Tongue (tissue), 3 donors: ENCODE measurements at places on chromosomes 1 and 21. TPM values are rescaled to one million over a fixed set of nuclear protein-coding genes. Genes with fewer than 3 reads are reported as not detected.

EIF3I gene
- total RNA-seq, result 145 TPM

IFI44 gene
- 14.7 TPM for total RNA-seq

TNFRSF18 gene
- 3.0 TPM for total RNA-seq

PLPPR5 gene
- 2.2 TPM for total RNA-seq

BSND gene
- not detected for total RNA-seq

RORC gene
- 13.7 TPM for total RNA-seq

GBP4 gene
- 4.1 TPM for total RNA-seq

KCND3 gene
- total RNA-seq, result 2.6 TPM

CYP4Z1 gene
- total RNA-seq, result not detected

OPRD1 gene
- 0.72 TPM for total RNA-seq

LORICRIN gene
- not detected for total RNA-seq

GPR25 gene
- total RNA-seq, result not detected

GRCh38 chr1:110048923-110049601, 14.6 kb downstream of the STRIP1 start:
- DNase-seq, result no peak

DNA sequence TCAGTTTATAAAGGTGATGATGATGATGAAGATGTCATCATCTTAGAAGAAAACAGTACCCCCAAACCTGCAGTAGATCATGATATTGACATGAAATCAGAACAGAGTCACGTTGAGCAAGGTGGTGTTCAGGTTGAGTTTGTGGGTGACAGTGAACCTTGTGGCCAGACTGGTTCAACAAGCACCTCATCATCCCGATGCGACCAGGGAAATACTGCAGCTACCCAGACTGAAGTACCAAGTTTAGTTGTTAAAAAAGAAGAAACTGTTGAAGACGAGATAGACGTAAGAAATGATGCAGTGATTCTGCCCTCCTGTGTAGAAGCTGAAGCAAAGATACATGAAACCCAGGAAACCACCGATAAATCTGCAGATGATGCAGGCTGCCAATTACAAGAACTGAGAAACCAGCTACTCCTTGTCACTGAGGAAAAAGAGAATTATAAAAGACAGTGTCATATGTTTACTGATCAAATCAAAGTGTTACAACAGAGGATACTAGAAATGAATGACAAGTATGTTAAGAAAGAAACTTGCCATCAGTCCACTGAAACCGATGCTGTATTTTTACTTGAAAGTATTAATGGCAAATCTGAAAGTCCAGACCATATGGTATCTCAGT, 16.0 kb upstream of the CHAF1B start:
- no peak for DNase-seq

DNA sequence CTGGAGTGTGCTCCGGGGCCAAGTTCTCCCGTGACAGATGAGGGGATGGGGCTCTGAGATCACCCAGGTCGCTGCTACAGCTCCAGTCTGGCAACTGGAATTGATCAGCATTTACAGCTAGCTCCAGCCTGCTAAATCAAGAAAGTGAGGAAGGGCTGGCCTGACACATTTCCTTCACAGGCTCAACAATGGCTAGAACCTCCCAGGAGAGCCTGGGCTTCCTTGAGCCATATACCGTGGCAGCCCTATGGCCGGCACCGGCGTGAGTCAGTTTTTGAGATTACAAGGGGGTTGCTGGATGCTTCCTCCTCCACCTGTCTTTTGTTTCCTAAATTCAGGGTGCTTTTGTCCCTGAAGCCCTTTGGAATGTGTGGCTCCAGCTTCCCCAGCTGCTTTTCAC, 104.2 kb downstream of the ETS2 start:
- no peak for DNase-seq

DNA sequence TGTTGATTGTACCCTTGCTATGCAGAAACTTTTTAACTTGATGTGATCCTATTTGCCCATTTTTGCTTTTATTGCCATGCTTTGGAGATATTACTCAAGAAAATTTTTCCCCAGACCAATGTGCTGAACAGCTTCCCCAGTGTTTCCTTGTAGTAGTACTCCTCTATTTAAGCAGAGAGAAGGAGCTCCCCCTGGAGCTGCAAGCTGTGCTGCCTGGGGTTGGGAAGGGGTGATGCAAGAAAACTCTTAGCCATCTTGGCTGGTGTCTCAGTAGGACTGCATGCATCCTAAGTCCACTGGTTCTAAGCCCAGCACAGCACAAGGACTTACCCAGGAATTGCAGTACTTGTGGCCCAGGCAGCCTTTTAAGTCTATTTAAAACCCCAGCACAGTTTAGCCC, 121.6 kb downstream of the NTMT2 start:
- no peak for DNase-seq

- peak; percentile 49 for DNase-seq
Observed at GRCh38 chr1:9069326-9070100, at the start of gene SLC2A5. TSS of gene SLC2A5 (minus strand) at chr1:9069635. CDS start at chr1:9069536, 99 bp downstream.

GRCh38 chr1:59142311-59143132, 154.4 kb upstream of the FGGY start:
- DNase-seq, result no peak

GRCh38 chr1:220579317-220579716, 51.4 kb downstream of the MARK1 start:
- DNase-seq, result no peak

GRCh38 chr21:24939291-24939690, 668.0 kb downstream of the MRPL39 start:
- DNase-seq, result peak; percentile 47

GRCh38 chr1:110734133-110734680, 59.5 kb upstream of the KCNA3 start:
- DNase-seq, result no peak

DNA sequence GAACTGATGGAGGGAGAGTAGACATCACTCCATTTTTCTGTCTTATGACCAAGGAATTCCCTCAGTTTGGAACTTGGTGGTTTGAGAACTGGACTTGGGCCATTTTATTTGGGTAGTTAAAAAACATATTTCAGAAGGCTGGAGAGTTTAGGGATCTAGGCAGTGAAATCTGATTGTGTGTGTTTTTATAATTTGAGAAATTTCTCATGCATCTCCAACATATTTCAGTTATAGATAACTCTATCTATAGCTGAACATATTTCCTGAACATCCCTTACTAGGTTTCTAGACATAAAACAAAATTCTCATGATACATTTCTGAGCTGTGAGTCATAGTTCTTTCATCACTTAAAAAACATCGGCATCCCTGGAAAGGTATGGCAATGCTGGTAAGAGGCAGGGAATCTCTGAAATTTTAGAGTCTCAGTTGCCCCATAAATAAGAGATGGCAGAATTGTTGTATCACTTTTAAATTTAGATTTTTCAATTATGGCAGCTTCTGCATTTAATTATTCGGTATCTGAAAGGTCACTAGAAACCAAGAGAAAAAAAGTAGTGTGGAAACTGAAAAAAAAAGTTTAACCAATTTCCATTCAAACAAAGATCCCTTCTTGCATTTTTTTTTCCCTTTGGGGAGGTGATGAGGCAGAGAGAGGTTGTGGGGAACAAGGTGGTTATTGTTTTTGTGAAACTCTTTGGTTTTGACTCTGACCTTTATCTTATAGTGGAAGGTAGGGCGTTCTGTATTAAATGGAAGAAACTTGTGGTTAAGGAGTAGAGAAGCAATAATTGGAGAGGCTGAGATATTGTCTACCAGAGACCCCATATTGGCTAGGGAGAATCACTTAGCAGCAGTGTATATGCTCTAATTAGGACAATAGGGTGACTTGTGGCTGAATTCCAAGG, 102.9 kb downstream of the FASLG start:
- no peak for DNase-seq

GRCh38 chr1:43830802-43831201, 102.8 kb upstream of the ARTN start:
- DNase-seq, result no peak

DNA sequence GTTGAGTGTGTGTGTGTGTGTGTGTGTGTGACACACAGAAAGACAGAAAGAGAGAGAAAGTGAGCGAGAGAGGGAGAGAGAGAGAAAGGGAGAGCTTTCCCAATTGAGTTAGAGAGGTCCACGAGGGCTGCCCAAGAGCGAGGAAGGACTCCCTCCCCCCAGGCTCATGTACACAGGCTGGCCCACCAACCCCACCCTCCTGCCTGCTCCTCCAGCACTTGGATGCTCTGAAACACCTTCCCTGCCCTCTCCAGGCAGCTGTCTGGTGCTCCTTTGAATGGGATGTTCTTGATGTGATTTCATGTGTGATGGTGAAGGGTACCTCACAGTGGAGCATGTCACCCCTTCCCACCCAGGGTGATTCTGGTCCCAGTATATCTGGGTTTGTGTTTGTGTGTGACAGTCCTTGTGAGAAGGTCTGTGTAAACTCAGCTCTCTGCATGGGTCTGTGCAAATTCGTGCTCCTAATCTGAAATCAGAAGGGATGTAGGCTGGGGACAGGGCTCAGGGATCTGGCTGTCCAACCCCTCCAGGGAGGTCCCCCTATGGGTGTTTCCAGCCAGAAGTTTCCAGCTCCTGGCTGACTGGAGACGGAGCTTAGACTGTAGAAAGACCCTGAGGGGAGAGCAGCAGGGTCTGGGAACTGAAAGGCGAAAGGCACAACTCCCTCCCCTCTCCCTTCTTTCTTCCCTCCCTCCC, 6.8 kb upstream of the PEAR1 start:
- DNase-seq, result no peak

- DNase-seq, result no peak
Observed at GRCh38 chr21:24693779-24694178, 913.5 kb downstream of the MRPL39 start.

- peak; percentile 37 for DNase-seq
Observed at GRCh38 chr1:197917805-197918651, 856 bp downstream of the LHX9 start.

- no peak for DNase-seq
Observed at GRCh38 chr1:203273869-203274602, 31.3 kb upstream of the BTG2 start.

DNA sequence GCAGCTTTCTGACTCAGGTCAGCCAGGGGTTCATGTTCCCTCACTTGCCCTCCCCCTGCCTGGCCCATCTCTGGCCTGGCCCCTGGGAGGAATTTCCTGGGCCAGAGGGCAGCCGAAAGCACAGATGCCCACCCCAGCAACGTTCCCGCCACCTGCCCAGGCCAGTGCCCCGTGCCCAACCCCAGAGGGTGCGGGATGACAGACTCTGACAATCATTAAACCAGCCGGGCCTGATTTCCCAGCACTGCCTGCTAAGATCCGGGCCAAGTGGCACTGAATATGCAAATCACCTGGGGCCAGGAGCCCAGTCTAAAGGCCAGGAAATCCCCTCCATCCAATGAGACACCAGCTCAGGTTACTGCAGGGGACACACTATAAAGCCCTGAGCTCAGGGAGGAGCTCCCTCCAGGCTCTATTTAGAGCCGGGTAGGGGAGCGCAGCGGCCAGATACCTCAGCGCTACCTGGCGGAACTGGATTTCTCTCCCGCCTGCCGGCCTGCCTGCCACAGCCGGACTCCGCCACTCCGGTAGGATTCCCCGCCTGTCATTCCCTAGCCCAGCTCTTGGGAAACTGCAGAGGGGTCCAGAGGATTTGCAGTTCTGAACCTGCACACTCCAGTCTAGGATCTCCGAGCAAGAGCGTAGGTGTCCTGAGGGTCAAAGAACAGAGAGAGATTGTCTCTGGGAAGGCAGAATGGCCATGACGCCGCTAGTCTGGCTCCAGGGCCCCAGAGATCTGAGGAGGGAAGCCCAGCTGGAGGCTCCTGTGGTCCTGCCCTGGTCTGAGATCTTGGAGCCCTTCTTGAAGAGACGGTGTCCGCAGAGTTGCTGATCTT, at the start of gene ELF3:
TSS of gene ELF3 (plus strand) at position 408 of the 836 bp plus-strand sequence. CDS start 550 bp downstream, outside the sequence.
- peak; percentile 52 for DNase-seq

DNA sequence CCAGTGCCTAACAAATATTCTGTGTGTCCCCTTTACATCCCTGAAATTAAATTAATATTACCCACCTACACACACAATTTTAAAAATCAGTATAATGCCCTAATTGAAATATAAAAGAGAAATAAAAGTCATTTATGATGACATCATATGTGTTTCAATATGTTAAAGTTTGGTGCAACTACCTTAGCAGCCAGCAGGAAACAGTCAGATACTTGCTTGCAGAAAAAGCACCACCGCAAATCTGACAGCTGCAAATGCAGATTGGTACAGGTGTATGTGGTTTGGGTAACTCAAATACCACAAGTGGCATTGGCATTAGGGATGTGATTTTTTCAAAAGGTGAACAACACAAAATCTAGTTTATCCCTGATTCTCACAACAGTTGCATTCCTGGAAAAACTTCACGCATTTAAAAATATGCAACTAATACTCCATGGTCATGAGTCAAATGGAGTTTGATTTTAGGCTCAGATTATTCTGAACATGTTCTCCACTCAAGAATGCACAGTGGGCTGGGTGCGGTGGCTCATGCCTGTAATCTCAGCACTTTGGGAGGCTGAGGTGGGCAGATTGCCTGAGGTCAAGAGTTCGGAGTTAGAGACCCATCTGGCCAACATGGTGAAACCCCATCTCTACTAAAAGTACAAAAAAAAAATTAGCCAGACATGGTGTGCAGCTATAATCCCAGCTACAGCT, 106.3 kb downstream of the EDEM3 start:
- DNase-seq, result no peak

DNA sequence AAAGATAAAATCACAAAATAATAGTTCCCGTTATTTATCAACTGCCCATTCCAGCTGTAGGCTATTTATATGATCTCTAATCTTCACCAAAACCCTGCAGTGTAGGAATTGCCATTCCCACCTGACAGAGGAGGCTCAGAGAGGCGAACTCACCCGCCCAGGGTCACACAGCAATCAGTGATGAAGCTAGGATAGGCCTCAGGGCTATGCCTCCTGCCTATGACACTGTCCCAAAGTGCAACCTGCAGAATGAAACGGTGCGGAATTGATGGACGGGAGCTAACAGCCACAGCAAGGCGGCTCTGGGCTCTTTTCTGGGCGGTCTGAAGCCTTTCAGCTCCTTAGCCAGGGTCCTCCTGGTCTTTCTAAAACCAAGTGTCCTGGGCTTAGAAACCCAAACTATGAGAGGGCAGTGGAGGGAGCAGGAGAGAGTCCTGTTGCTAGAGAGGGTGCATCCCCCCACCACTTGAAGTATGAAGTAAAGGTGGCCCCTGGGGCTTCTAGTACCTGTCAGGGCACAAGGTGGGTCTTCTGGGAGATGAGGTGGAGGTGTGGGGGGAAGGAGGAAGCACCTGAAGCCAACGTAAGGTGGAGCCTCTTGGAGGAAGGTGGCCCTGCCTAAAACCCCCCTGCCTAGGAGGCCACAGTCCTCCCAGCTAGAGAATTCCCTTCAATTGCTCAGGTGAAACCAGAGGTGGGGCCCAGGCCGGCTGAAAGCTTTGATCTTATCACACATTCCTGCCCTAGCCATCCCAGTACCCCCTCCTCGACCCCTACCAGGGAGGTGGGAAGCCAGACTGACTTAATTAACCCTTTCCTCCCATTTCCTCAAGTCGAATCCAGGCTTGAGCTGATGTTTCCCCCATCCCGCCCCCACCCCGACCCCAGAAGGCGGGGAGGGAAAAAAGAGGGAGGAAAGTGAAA, 14.8 kb downstream of the HSPG2 start:
- no peak for DNase-seq

DNA sequence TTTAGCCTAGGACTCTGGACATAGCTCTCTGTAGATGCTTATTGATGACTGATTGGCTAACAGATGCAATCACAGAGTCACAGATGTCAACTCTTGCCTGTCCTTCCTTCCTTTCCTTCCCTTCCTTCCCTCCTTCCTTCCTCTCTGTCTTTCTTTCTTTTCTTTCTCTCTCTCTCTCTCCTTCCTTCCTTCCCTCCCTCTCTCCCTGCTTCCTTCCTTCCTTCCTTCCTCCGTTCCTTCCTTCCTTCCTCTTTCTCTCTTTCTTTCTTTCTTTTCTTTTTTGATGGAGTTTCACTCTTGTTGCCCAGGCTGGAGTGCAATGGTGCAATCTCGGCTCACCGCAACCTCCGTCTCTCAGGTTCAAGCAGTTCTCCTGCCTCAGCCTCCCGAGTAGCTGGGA, 106.1 kb downstream of the KIF26B start:
- DNase-seq, result no peak
